Fibroblast of upper back skin (primary cell): ENCODE measurements at places on chromosomes 6 and 20.
A peak's percentile ranks its signal among the peaks of the same experiment; 100 is the strongest.

GRCh38 chr6:137224799-137225198 is 5.6 kb upstream of the IFNGR1 start:
- no peak for DNase-seq

- no peak for DNase-seq
Observed at GRCh38 chr6:75495011-75495410, 1.4 kb upstream of the FILIP1 start.

GRCh38 chr20:13261460-13262301 is 40.6 kb downstream of the ISM1 start:
- peak; percentile 43 for DNase-seq

GRCh38 chr6:44571510-44571909 is 184.0 kb downstream of the CDC5L start:
- DNase-seq = no peak

DNA sequence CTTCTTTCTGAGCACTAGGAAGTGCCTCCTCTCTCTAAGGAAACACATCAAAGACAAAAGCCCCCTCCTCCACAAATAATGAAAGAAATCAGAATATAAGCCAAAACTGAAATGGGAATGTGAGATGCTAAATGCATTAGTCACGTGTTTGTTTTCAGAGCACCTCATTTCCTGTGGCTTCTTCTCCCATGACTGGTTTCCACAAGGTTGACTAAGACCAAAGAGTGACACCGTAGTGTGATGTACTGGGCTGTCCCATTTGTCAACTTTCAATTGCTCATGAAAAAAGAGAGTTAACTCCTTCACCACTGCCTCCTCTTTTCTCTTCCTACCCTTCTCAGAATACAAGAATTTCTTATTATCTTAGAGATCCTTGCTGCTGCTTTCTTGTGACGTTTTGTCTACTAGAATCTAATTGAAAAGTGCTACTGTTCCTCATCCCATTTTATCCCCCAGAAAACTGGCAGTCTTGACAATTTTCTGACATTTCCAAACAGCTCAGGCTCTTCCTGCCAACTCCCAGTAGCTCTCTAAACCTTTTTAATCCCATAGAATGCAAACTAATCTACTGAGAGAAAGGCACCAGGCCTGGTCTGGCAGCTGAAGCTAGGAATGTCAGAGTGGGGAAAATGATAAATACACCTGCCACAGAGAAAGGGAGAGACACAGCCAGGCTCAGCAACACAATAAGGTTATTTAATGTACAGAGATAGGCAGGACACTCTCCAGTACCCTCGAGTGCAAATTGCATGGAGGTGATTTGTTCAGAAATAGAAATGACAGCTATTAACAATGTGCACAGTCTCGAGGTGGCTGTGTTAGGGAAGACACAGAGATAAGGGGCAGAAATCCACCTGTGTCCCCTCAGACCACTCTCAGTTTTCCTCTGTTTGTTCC is 671.7 kb upstream of the NRSN1 start:
- DNase-seq = peak; percentile 55

- DNase-seq = peak; percentile 13
Observed at GRCh38 chr20:9093218-9093957, 24.5 kb downstream of the PLCB4 start.

DNA sequence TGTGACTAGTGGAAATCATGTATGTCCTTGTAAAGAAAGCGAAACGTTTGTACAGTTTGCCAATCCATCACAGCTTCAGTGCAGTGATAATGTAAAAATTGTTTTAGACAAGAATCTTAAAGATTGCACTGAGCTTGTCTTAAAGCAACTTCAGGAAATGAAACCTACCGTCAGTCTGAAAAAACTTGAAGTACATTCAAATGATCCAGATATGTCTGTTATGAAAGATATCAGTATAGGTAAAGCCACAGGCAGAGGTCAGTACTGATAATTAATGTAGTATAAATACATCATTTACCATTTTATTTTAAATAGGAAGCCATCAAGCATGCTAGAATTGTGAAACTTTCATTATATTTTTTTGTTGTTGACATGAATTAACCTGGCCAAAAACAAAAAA is 60.9 kb upstream of the SMIM8 start:
- no peak for DNase-seq

- no peak for DNase-seq
Observed at GRCh38 chr20:45853484-45853883, 3.7 kb downstream of the ACOT8 start.

DNA sequence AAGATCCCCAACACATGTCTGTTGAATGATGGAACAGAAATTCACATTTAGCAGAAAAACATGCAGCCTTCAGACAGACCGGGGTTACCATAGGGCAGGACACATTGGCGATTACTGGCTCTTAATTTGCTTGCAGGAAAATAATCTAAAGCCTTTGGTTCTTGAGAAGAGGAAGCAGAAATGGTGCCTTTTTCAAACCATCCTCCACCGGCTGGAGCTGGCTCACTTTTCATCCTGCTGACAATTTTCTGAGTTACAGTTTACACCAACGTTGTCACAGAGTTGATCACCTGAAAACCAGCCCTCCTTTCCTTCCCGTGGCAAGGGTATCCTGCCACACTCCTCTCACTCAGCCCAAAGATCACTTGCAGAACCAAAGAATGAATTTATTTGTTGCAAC is 32.6 kb downstream of the SF3B5 start:
- DNase-seq = no peak

GRCh38 chr20:48262466-48262865 is 477.2 kb upstream of the SULF2 start:
- no peak for DNase-seq

DNA sequence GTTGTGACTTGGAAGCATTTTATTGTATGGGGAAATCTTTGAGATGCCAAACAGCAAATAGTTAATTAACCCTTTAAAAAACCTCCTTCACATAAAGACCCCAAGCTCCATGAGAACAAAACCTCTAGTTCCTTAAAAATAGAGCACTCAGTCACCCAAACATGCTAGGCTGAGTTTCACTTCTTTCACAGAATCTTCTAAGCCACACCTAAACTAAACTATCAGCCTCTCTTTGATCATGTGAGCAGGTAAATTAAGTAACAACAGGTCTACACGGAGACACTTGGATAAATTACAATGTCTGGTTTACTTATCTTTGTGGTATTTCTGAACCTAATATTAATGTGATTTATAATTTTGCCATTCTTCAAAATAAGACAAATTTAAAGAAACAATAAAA is 205.2 kb upstream of the MARCKS start:
- no peak for DNase-seq

DNA sequence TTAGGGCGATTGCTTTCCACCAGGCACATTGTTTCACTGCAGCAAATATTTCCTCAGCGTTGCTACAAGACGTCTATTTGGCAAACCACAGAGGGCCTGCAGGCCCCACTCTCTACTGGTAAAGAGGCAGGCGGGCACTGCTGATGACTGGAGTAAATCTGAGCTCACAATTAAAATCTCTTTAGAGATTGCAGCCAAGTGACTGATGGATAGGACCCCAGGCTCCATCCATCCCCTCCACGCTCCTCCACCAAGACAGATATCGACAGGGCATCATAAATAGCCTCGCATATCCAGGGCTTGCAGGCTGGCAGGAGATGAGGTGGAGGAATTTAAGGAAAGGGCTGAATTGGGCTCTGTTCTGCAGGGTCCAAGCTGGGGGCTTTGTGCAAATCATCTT is 50.4 kb upstream of the MDGA1 start:
- no peak for DNase-seq

GRCh38 chr20:6566821-6567220 is 200.7 kb upstream of the BMP2 start:
- DNase-seq = peak; percentile 95

DNA sequence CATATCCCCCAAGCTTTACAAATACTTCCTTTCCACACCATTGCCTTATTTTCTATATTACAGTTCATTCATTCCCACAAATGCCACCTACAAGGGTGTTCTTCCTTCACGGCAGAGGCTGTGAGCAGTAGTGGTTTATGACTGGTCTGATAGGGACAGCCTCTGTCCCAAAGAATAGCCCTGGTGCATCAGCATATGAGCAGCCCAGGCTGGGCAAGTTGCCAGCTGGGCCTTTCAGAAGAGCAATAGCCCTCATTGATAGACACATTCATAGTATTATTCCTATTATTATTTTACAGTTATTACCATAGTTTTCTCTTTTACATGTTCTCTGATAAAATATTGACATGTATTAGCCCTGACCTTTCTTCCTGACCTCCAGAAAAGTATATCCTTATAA is 149.9 kb downstream of the MMS22L start:
- peak; percentile 10 for DNase-seq

GRCh38 chr6:142558786-142559185 is 257.0 kb downstream of the ADGRG6 start:
- no peak for DNase-seq

DNA sequence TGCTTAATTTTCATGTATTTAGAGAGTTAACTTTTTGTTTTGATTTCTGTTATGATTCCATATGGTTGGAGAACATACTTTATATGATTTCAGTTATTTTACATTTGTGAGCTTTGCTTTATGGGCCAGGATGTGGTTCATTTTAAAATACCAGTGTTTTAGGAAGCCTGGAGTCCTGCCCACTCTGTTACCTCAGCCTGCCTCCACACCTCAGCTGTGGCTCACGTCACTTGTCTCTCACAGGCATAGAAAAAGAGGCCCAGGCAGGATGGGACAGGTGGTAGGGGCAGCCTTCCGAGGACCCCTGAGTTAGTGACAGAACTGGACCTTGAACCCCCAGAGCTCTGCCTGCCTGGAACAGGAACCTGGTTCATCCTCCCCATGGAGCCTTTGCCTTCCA is 16.0 kb downstream of the PSMF1 start:
- DNase-seq = no peak

- DNase-seq = peak; percentile 13
Observed at GRCh38 chr20:52190437-52191131, 995 bp downstream of the ZFP64 start.
